ENCODE measurements at places on chromosomes 1 and 21.

DNA sequence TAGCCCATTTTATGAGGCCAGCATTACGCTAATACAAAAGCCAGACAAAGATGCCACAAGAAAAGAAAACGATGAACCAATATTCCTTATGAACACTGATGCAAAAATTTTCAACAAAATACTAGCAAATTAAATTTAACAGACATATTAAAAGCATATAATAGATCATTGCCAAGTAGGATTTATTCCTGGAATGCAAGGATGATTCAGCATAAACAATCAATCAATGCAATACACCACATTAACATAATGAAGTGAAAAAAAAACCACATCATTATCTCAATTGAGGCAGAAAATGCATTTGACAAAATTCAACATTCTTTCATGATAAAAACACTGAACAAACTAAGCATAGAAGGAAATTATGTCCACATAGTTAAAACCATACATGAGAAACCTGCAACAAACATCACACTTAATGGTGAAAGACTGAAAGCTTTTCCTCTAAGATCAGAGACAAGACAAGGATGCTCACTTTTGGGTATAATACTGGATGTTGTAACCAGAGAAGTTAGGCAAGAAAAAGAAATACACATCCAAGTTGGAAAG lies 22.9 kb upstream of the ATP1A1 start:
- DNase-seq, result no peak

DNA sequence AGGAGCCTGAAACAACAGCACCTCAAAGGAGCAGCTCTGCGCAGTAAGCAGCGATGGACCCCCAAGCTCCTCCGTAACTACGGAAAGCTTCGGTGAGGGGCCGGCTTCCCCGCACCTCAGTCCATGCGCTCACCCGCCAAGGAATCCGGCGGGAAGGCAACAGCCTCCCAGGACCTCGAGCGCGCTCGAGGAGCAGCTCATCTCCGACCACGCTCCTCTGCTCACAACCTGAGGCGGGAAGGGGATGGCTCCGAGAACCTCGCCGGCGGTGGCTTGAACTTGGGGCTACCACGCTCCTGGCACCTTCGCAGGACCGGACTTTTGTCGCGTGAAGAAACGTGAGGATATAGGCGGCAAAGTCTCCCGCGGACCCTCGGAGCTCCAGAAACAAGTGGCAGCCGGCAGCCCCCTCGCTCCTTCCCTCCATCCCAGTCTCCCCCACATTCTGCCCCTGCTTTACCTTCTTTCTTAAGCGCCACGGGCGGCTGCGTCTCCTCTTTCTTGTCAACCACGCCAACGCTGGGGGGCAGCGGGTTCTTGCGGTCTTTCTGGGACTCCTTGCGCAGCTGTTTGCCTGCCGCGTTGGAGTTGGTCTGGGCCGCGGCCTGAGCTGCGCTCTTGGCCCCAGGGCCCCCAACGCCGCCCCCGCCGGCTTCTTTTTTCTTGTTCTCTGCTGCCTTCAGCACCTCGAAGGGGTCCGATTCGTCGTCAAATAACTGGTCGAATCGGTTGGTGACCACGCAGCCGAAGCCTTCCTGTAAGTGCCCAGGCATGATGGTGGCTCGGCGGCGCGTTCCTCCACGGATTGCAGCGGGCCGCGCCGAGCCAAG lies 459 bp downstream of the SERBP1 start:
- DNase-seq, result no peak

DNA sequence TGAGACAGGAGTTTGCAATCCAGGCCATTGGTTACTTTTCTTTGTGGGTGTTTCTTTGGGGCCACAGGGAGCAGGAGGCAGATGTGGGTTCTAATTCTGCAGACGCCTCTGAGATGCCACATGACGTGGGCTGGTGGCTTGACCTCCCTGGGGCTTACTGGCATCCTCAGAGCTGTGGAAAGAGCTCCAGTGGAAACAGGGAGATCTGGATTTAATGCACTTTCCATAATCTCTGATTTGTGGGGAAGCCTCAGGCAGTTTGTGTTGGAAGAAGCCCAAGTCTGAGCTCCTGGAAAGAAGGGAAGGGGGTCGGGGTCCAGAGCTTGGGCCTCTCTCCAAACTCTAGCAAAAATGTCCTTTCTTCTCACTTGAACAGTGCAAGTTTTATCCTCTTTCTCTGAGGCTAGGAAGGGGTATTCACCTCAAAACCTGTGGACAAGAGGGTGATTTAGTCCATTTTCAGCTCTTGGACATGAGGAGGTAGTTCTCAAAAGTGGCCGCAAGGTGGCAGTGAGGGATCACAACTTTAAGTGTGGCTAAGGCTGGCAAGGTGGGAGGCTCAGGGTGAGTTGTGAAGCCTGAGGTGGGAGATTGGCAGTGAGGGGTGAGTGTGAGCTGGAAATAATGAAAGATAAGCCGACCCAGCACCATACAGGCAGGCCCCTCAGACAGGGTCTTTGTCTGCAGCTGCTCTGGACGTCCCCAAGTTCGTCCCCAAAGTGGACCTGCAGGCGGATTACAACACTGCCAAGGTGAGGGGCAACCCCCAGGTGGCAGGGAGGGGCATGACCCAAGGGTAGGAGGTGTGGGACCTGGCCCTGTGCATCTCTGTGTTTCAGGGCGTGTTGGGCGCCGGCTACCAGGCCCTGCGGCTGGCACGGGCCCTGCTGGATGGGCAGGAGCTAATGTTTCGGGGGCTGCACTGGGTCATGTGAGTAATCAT lies 9.2 kb downstream of the IKBKE start:
- no peak for DNase-seq

- DNase-seq, result no peak
These were observed 45.1 kb downstream of the MAP3K7CL start for GRCh38 chr21:29175408-29176134.

DNA sequence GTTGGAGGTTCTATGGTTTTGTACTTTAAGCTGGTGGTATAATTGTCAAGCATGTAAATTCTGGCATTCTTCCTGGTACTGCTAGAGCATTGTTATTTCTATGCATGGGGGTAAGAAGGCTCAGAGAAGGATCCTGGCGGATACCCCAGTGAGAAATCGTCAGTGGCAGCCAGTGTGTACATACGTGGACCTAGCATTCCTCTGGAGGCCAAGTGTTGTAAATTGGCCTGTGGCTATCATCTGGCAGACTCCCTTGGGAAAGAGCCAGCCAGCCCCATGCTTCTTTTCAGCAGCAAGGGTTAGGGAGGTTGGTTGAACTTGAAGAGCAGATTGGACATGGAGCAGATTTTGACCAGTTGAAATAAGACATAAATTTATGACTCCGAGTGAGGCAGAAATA lies 5.2 kb upstream of the AGO3 start:
- DNase-seq, result no peak

- DNase-seq, result no peak
These were observed 8.6 kb upstream of the ACTRT2 start for GRCh38 chr1:3012456-3013291.

DNA sequence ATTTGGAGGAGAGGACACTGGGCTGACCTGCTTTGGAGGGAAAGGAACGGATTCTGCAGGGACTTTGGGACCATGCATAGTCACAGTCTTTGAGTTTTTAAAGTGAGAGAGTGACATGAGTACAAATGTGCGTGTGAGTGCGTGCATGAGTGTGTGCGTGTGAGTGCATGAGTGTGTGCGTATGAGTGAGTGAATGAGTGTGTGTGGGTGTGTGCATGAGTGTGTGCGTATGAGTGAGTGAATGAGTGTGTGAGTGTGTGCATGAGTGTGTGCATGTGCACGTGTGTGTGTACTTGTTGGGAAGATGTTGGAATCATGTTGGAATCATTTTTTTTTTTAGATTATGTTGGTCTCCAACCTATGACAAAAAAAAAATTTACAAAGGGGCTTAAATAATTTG lies 70.5 kb downstream of the PAX7 start:
- no peak for DNase-seq
